ENCODE measurements at places on chromosomes 3 and 15.
A peak's percentile ranks its signal among the peaks of the same experiment; 100 is the strongest.

DNA sequence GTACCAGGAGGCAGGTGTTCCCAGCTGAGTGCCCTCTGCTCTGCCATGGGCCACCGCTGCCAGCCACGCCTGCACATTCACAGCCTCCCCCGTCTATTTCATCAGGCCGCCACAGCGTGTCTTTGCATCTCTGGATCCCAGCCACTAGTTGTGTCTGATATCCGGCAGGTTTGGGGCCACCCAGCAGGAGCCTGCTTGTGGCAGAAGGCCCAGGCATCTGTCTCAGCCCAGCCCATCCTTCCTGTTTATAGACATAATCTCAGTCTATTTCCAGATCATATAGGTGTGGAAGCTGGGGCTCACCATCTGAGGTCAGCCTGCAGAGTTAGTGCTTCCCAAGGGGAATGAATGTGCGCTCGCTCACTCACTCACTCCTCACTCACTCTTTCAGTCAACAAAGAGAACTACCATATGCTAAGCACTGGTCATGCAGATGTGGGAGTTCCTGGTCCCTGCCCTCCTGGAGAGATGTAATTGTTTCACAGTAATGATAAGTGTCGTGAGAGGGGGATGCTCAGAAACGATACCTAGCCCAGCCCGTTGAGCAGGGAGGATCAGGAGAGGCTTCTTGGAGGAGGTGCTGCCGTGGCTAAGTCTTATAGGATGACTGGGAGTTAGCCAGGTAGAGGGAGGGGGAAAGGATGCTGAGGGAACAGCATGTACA lies 60.6 kb downstream of the FGD5 start:
- DNase-seq = no peak

DNA sequence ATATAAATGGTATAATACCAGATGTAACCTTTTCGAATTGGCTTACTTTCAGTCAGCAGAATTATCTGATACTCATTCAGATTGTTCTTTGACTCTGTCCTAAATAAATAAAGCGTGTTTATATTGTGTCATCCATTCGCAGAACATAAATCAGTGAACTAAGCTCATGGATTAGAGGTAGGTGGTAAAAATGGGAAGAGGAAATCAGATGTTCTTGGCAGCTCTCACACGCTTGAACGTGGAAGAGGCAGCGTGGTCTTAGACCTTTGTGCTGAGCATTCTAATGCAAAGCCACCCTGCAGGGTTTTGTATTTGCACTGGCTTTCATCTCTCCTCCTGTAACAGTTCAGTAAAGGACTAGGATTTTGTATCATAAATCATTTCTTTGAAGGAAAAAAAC lies 441.4 kb downstream of the GABRG3 start:
- no peak for DNase-seq

DNA sequence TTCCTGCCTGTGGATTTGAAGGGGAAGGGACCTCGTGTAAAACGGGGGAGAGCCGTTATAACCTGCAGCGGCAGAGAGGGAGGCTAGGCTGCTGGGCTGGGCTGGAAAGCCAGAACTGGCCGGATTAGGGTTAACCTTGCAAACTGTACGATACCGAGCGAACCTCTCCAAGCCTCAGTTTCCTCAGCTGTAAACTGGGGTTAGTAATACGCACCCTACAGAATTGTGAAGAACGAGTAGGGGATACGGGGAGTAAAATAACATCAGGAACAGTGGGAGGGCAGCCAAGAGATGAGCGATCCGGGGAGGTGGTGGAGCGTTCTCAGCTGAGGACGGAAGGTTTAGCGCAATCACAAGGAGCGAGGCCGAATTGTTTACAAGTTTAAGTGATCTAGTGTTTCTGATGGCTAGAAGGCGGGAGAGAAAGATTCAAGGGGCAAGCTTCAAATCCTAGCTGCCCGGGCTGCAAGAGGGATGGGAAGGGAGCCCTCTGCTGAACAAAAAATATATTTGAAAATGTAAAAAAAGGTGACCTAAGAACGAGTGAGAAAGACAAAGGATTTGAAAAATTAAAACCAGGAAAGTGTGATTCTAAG lies 768 bp upstream of the SEMA5B start:
- DNase-seq = peak; percentile 70

- DNase-seq = peak; percentile 85
These were observed 58.4 kb downstream of the TMEM44 start for GRCh38 chr3:194574639-194575483.

DNA sequence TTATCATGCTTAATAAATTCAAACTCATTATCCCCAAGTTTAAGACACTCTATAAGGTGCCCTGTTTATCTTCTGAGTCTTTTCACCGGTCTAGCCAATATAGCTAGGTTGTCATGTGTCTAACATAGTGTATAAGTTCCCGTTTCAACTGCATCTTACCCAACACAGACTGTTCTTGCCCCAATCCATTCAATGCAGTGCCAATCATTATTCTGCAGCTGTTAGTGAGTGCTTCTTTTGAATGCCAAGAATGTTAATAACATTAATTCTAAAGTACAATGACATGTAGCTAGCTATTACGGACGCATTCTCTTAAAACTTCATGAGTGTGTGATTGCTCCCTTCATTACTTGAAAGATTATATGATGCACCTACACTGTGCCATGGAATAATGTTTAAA lies 646.4 kb upstream of the NR2F2 start:
- DNase-seq = peak; percentile 6

GRCh38 chr15:59657635-59658125 lies 365 bp upstream of the GTF2A2 start:
- no peak for DNase-seq

- DNase-seq = no peak
These were observed 39.4 kb upstream of the TRIM71 start for GRCh38 chr3:32778389-32778788.

- DNase-seq = peak; percentile 61
These were observed 826 bp downstream of the SHC4 start for GRCh38 chr15:48962662-48963523.

DNA sequence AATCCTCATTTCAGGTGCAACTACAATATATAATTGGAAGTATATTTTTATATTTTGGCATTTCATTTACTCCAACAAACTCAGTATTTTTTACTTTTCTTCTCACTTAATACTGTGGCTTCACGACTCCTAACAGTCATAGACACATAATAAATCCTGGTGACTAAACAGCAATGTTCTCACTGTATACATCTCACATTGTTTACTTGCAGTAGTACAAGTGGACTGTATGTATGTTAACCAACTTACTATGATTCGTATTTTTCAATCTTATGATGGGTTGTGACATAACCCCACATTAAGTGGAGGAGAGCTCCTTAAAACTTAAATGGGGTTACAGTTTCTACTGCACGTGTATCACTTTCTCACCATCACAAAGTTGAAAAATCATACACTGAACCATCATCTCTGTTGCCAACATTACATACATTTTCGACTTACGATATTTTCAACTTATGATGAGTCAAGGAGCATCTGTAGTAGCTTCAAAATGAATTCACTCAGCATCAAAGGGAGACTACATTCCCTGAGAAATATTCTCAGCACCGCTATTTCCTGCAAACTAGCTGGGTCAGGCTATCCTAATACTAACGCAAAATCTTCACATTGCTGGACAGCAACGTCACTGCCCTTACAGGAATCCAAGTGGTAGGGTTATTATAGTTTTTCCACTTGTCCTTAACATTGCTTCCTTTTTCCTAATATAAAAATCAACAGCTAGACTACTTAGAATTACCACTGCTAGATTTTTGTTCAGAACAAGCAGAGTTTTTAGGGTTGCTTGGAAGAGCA lies 7.3 kb downstream of the ADAM10 start:
- DNase-seq = no peak

- DNase-seq = no peak
These were observed 35.0 kb upstream of the BSN start for GRCh38 chr3:49519296-49519695.

GRCh38 chr3:72296477-72297111 lies 511.6 kb upstream of the PROK2 start:
- no peak for DNase-seq

- peak; percentile 62 for DNase-seq
These were observed 542.6 kb downstream of the ZBBX start for GRCh38 chr3:166837535-166837934.

DNA sequence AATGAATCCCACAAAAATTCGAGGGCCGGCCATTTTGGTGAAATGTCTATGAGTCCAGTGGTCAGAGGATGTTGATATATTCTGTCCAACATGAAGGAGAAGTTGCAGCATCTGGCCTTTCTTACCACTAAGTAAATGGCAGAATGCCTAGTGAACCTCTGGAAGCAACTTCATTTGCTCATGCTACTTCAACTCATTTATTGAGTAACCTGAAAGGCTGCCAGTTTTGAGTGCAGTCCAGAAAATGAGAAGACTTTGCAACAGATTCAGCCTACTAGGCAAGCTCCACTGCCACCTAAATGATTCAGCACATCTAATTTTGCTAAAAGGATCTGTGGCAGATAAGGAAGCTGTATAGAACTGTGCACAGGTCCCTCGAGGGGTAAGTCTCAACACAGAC lies 265.0 kb downstream of the OPA1 start:
- DNase-seq = peak; percentile 75

- no peak for DNase-seq
These were observed 507 bp upstream of the MRPL3 start for GRCh38 chr3:131503320-131503635.

- no peak for DNase-seq
These were observed 17.6 kb downstream of the THRB start for GRCh38 chr3:24476871-24477656.

GRCh38 chr3:148131990-148132638 lies 565.6 kb upstream of the AGTR1 start:
- no peak for DNase-seq

- peak; percentile 33 for DNase-seq
These were observed 100.2 kb downstream of the CGNL1 start for GRCh38 chr15:57476533-57476975.

- DNase-seq = no peak
These were observed 70.6 kb upstream of the SNRK start for GRCh38 chr3:43215663-43216275.

DNA sequence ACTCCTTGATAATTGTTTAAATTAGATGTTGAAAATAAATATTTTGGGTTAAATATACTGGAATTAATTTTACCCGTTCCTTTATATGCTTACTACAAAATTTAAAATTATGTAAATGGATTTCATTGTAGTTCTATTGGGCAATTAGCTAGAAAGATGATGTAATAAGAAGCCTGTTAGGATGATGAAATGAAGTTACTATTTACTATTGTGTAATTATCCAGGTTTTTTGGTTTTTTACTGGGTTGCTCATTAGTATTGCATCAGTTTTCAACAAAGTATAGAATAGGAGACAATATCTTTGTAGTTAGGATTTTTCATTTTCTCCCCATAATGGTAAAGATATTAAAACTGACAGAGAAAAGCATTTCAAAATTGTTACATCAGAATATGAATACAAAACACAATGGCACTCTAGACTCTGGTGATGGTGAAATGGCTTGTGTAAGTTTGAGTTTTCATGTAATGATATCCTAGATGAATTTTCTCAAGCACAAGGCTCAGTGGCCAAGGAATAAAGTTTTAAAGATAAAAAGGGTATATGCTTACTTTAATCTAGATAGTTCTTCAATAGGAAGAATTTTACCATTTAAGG lies 222.0 kb downstream of the P3H2 start:
- peak; percentile 69 for DNase-seq

- DNase-seq = no peak
These were observed 25.0 kb upstream of the MUSTN1 start for GRCh38 chr3:52859686-52860423.

GRCh38 chr15:52154896-52155865 lies 36.0 kb downstream of the GNB5 start:
- DNase-seq = no peak

DNA sequence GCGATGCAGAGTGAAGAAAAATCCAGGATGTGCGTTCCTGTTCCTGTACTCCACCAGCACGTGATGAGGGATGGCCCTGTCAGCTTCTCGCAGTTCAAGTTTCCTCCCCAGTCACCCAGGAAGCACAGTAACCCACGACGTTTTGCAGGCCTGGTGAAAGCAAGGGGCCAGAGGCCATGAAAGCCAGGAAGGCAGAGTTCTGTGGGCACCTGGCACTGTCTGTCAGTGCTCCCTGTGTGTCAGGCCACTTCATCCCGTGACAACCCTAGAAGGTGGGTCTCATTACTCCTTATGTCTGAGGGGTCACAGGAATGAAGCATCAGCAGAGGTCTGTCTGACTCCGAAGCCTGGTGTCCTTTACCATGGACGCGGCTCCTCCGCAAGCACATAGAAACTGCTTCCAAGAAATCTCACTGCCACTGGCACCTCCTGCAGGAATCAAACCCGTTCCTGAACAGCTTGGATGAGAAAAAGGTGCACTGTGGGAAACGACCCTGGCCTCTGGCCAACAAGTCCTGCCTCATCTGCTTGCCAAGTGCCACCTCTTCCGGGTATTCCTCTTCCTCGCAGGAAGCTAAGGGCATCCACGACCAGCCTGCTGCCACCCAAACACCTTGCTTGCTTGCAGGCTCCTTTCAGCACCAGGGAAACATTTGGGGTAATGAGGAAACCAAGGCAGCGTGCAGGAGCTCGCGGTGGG lies 14.6 kb downstream of the RAB43 start:
- DNase-seq = no peak

DNA sequence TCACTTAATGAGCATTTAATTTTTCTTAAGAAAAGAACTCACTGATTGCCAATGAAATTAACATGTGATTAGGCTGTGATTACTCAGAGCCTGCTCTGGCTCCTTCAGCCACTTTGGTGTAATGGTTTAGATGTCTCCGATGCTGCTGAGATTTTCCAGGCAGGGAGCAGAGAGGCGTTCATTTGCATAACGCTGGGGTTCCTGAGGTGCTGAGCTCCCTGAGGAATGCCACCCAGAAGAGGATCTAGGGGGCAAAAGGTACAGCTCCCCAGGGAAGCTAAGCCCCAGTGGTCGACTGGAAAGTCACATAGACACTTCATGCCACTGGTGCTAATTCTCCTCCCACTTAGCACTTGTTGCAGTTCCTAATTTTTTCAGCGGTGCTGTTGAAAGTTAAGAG lies 119.5 kb downstream of the USP13 start:
- DNase-seq = no peak

DNA sequence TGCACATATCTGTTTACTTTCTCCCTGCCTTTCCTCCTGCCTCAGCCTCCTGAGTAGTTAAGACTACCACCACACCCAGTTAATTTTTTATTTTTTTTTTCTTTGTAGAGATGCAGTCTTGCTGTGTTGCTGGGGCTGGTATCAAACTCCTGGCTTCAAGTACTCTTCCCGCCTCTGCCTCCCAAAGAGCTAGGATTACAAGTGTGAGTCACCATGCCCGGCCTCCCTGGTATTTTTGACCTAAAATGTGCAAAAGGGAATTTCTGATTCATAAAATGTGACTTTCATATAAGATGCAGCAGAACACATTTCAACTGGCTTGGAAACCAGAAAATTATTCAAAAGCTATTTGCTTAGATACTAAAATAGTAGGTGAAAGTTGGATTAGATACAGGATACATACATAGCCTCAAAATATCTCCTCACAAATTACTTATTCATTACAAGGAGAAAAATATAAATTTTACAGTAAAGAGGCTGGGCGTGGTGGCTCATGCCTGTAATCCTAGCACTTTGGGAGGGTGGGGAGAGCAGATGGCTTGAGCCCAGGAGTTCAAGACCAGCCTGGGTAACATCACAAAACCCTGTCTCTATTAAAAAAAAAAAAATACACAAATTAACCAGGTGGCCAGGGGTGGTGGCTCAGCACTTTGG lies 32.0 kb downstream of the MAP4 start:
- DNase-seq = peak; percentile 42

Data from epithelial cell of esophagus (primary cell).